Stimulated activated CD4-positive, alpha-beta T cell treated with anti-CD3 and anti-CD28 coated beads, TNF-alpha, amount 100 ng/mL, for 24 hours (primary cell): ENCODE measurements at places on chromosomes 12 and 14.

DNA sequence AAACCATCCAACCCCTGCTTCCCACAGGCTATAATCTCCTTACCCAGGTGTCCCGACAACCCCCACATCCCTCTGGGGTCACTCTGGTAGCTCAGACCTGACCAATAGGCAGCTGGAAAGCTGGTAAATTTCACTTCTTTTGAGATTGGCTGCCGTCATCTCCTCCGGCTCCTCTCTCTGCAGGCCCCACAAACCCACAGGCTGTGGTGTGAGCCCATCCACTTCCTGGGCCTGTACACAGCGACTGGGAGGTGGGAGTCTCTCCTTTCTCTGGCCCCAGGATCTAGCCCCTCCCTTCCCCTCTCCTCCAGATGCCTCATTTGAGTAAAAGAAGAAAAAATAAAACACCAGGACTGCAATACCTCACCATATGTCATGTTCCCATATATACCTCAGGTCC lies 709 bp downstream of the INHBC start:
- DNase-seq, result no peak

DNA sequence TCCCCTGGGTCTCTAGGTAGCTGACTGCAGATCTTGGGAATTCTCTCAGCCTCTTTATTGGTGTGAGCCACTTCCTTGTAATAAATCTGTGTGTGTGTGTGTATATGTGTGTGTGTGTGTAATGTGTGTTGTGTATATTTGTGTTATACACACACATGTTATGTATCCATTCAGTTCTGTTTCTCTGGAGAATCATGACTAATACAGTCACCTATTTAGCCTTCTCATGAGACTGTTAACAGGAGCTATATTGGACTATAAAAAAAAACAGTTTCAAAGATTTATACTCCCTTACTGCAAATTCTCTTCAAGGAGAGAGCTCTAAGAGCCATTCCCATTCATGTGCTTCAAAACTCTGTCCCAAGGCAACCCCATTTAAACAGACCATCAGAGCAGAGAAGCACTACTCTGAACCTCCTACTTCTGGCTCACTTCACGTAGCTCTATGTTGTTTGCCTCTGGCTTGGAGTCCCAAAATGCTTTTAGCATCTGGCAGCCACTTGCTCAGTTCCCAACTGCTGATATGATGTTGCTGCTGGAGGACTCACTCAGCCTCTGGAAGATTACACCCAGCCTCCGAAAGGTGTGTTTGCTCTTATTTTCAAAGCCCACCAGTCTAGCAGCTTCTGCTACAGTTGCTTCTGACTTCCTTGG lies 48.7 kb upstream of the KITLG start:
- DNase-seq, result no peak

DNA sequence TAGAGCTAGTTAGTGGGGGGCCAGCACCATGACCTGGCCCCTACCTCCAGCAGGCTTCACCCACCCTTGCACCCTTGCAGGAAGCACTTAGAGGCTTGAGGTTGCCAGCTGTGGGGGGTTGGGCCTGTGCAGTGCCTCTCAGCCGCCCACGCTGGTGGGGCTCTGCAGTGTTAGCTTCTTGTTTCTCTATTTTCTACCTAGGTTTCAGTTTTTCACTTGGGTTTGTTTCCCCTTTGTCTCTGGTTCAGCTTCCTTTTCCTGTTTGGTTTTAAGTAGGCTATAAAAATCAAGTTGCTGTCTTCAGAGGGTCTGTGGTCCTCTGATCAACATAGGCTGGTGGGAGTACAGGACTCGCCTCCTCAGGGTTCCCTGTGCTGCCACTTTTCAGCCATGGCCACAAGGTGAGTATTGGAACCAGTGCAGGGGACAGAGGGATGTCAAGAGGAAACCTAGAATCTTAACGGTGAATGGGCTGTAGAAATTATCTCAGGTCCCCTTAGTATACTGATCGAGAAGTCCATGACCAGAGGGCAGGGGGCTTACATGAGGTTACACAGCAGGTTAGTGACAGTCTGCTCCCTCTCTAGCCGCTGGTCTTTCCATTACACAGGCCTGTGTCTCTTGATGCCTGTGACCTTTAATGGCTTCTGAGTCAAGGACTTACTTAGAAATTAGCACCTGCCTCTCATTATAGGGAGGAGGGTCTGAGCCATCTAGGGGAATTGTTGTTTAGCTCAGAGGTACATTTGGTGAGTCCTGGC lies at the start of gene EVL:
Gene EVL (plus strand): TSS at position 312 of the 761 bp plus-strand sequence. CDS start 79 bp downstream, at position 391.
- DNase-seq, result no peak

DNA sequence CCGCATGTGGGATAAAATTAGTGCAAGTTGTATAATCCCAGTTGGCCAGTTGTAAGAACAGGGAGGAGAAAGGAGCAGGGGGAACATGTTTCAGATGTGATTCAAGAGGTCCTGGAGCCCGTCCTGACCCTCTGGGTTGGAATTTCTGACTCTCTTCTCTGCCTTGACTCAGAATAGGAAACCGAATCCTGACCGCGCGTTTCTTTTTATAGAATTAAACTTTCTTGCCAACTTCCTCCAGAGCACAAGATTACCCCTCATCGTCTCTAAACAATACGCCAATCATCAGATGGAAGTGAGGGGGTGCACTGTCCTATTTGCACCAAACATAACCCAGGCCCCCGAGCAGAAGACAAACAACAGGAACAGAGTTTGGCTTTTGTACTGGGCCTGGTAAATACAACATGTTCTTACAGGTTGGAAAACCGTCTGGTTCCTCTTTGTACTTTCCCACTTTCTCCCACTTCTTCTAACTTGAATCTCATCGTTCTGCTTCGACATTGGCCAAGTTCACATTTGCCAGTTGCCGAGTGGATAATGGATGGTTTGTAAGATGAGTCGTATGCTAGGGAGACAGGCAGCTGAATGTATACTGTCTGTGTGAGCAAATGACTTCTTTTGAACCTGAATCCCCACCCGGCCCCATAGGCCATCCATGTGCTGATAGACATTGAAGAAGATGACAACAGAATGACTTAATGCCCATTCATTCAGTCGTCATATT lies 42.6 kb upstream of the MED13L start:
- no peak for DNase-seq

DNA sequence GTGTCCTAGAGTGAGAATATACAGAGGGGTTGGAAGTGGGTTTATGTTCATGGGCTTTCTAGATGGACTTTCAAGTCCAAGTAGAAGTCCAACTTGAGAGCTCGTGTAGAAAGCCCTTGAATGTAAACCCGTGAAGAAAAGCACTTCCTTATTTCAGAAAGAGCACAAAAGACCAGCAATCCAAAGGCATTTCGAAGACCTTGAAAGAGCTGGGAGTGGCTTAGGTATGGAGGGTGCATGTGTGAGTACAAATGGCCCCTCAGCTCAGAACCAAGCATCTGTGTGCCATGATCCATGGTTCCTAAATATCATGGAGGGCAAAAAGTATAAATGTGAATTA lies 160.7 kb downstream of the ETV6 start:
- DNase-seq, result no peak

DNA sequence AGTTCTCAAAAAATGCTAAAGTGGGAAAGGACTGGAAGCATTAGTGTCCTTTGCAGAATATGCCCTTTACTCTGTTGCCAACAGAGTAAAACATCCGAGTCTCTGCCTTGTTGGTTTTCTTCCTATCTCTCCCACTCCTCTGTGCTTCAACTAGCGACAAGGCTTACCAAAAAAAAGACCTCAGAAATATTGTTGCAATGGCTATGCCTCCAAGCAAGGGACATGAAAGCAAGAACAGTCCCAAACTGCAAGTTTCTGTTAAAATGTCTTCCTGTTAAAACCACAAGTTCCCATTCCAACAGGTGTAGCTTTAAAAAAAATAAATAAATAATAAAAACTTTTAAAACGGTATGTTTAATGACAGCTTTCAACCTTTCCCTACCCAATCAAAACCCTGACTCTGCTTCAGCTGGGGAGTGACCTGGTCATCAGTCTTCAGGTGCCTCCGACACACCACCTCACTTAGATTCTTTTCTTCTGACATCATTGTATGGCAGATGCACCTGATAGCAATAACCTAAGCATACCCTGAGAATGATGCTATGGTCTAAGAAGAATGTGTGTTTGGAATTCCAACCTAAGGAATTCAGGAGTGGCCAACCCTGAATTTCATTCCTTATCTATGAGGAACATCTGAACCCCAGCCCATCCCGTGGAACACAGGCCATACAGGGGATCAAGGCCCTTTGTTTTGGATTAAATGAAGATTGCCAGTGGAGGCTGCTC lies 81.0 kb downstream of the RPS29 start:
- no peak for DNase-seq

GRCh38 chr12:22627371-22627770 lies 2.4 kb downstream of the ETNK1 start:
- no peak for DNase-seq

DNA sequence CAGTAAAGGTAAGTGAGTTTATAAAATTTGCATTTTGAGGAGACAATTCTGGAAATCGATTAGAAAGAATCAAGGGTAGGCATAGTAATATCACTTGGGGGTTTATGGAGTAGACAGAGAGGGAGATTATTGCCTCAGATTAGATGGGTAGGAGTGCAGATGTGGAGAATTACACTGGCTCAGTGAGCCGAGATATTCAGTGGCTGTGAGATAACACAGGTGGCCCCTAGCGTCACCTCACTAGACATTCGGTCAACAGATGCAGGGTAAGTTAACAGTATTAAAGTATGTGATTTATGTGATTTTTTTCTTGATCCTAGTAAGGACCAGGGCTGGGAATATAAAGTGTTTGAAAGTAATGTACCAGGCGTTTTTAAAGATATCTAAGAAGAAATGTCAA lies 39.6 kb upstream of the KLRD1 start:
- DNase-seq, result no peak

- DNase-seq, result no peak
Measured at GRCh38 chr12:13167226-13167625, 29.3 kb upstream of the EMP1 start.

DNA sequence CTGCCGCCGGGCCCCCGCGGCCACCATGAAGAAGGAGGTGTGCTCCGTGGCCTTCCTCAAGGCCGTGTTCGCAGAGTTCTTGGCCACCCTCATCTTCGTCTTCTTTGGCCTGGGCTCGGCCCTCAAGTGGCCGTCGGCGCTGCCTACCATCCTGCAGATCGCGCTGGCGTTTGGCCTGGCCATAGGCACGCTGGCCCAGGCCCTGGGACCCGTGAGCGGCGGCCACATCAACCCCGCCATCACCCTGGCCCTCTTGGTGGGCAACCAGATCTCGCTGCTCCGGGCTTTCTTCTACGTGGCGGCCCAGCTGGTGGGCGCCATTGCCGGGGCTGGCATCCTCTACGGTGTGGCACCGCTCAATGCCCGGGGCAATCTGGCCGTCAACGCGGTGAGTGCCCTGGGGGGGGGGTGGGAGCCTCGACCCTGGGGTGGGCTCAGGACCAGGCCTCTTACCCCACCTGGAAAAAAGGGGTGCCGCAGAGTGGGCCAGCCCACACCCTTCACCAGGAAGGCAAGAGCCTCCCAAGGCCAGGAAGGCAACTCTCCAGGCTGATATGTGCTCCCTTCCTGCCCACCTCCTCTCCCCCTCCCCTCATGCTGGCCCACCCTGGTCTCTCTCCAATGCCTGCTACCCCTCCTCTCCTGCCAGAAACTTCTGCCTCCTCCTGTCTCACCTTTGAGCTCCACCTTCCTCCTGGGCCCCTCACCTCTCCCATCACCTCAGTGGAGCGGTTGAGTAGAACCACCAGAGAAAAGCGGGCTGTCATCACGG lies 507 bp downstream of the AQP5 start:
- DNase-seq, result no peak

- DNase-seq, result no peak
Measured at GRCh38 chr14:61379639-61380184, 58.3 kb downstream of the PRKCH start.

- DNase-seq, result no peak
Measured at GRCh38 chr12:98469109-98469508, 46.3 kb upstream of the TMPO start.

DNA sequence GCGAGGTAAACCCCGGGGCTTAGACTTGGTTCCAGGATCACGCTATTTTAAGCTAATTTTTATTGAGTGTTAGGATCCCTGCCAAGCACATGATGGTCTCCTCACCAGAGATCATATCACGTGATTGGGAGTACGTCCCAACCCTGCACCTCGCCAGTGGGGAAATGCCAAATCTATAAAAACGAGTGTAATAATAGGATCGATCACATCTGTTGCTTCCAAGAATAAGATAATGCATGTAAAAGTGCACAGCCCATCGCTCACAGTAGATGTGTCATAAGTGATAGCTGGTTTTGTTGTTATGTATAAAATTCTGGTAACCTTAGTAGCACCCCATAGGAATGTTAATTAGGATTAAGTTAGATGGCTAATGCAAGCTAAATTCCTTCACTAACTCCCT lies 581.0 kb upstream of the TMEM132C start:
- DNase-seq, result no peak

DNA sequence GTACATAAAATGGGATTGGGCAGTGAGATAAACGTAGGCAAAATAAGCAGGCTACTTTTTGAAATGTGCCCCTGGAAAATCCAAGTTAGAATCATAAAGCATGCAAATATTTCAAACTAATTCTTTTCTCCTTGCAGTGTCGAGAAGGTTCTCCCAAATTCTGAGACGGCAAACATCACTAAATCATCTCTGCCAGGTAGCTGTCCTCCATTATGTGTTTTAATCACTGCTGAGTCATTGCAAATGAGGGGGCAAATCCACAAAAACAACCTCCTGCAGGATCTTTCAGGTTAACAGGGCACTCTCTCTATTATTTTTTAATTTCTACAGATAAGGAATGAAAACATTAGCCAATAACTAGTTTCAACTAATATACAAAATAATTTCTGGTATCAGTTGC lies 63.2 kb upstream of the RIC8B start:
- no peak for DNase-seq
